ENCODE measurements at places on chromosomes 1 and 21.

- no peak for DNase-seq
Observed at GRCh38 chr1:176159993-176160392, 47.1 kb downstream of the COP1 start.

- DNase-seq = peak; percentile 48
Observed at GRCh38 chr1:44808938-44809917, 905 bp downstream of the BTBD19 start.

DNA sequence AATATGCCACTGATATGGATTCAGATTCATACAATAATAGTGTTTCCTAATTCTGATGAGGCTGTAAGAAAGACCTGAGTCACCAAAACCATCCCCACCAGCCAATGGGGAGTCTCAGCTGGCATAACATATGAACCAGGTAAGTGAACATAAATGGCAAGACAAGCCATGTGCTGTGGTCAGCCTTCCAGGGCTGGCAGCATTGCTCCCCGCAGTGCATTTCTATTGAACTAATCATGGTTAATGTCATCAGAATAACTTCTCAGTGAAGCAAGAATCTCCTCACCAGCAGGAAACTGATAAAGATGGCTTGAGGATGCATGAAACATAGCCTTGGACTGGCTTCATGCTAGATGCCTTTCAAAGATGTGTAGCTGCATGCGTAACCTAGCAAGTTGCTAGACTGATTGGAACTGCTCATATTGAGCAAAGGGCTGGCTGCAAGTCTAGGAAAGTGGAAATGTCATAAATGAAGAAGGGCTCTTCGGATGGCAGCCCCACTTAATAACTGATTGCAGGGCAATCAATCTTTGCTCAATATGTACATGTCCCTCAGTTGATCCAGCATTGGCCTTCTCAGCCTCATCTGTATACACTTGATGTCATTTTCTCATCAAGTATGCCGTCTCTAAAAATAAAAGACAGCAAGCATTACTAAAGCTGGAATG is 88.0 kb downstream of the NTNG1 start:
- no peak for DNase-seq

- DNase-seq = no peak
Observed at GRCh38 chr1:119984771-119985170, 84.7 kb downstream of the NOTCH2 start.

GRCh38 chr1:231862611-231863010 is 236.0 kb downstream of the DISC1 start:
- no peak for DNase-seq

DNA sequence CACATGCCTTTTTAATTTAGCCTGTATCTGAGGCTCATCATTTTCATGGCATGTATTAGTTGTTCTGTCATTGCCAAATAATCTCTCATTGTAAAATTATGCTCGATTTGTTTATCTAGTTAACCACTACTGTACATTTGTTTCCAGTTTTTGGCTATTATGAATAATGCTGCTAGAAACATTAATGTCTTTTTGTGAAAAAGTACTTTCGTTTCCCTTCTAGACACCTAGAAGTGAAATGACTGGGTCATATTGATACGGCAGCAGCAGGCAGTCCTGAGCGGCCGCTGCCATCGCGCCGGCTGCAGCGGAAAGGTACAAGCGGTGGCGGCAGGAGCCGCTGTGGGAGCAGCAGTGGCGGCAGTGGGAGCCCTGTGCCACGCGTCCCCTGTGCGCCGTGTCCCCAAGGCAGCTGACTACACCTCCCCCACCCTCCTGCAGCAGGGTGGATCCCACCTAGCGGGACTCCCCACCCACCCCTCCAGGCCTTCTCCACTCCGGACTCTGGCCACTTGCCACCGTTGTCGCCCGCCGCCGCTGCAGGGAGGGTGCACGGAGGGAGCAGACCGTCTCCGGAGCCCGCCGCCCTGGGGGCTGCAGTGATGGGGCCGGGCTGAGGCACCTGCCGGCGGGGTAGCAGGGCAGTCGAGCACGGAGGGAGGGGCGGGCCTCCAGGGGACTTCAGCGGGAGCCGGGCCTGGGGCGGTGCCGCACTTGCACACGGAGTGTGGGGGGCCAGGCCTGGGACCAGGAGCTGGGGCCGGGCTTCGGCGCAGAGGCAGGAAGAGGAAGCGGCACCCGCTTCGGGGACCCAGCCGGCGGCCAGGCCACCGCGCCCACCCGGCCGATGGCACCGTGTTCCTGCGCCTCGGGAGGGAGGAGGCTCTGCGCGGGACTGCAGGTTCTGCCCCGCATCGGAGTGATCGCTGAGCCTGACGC is 66.8 kb upstream of the RGS7 start:
- peak; percentile 77 for DNase-seq

- no peak for DNase-seq
Observed at GRCh38 chr1:221983444-221983843, 241.6 kb upstream of the DUSP10 start.

GRCh38 chr1:21496886-21497285 is 12.3 kb upstream of the ALPL start:
- no peak for DNase-seq

GRCh38 chr1:162329826-162330225 is 46.8 kb downstream of the SPATA46 start:
- peak; percentile 47 for DNase-seq

- peak; percentile 79 for DNase-seq
Observed at GRCh38 chr21:16587681-16588375, 858.0 kb downstream of the USP25 start.

GRCh38 chr1:6321205-6321604 is 60.3 kb upstream of the GPR153 start:
- no peak for DNase-seq

- no peak for DNase-seq
Observed at GRCh38 chr1:238302646-238303045, 411.9 kb upstream of the ZP4 start.

DNA sequence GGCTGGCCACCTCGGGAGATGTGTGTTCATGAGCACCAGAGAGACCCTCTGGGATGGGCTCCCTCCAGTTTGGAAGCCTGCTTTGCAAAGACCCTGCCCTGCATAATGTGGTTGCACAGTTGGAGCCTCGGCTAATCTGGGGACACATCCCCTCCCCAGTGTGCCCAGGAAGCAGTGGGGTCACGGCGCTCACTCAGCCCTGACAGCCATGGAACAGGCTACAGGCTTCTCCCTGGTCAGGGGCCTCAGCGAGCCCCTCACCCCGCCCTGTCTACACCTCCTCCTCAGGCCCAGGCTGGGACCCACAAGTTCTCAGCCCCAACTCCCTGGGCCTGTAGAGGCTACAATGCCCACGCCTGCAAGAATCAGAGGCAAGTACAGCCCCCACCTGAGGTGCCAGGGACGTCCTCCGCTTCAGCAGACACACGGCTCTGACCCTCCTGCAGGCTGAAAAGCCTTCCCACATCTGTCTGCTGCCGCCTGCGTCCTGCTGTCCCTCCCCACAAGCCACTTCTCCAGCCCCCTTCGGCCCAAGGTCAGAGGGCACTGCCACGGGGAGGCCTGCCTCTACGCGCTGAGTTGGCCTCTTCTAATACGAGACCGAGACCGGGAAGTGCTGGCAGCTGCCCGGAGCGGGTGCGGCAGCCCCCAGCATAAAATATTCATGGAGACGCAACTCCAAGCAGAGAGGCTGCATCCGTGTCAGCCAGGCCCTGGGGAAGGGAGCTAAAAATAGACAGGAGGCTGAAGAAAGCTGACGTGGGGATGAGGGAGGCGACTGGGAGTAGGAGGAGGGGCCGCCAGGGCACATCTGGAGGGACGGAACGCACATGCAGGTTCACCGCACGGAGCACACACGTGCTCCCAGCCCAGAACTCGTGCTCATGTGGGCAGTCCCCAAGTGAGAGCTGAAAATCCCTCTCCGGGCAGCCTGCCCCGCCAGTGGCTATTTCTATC is 15.2 kb upstream of the GPR153 start:
- DNase-seq = peak; percentile 93

DNA sequence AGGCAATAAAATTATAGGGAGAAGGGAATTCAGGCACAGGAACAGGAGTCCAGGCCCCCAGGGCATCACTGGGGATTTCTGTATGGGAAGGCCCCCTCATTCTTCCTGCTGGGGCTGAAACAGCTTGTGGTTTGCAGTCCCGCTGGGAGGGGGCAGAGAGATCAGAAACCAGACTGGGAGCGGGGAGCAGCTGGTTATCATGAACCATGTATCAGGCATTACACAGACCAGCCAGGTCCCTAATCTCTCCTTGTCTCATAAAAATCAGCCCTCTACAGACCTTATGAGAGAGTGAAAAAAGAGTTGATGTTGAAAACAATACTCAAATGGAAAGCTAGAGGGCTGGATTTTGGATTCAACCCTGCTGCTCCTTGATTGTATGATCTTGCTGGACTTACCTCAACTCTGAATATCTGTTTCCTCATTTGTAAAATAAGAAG is 93.4 kb upstream of the F3 start:
- DNase-seq = no peak

GRCh38 chr1:36529769-36530260 is 47.1 kb upstream of the CSF3R start:
- no peak for DNase-seq

DNA sequence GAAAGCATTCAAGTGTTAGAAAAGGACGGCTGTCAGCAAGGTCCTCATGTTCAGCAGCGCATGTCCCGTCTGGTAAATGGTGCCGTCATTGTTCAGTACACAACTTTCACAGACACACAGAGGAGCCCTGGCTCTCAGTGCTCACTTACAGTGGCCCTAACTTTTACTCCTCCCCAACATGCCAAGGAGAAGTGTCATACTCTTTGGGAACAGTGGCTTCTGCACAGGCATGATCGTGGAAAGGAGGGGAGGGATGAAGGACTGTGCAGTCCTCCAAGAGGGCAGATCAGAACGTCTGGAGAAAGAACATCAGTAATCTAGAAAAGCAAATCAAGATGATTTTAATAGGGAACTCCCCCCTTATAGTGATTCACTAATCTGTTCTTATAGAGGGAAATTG is 3.8 kb upstream of the GRHL3 start:
- DNase-seq = peak; percentile 40

GRCh38 chr1:66250478-66250877 is 283.5 kb upstream of the SGIP1 start:
- no peak for DNase-seq

- no peak for DNase-seq
Observed at GRCh38 chr1:25750923-25751605, 48.9 kb upstream of the SELENON start.

DNA sequence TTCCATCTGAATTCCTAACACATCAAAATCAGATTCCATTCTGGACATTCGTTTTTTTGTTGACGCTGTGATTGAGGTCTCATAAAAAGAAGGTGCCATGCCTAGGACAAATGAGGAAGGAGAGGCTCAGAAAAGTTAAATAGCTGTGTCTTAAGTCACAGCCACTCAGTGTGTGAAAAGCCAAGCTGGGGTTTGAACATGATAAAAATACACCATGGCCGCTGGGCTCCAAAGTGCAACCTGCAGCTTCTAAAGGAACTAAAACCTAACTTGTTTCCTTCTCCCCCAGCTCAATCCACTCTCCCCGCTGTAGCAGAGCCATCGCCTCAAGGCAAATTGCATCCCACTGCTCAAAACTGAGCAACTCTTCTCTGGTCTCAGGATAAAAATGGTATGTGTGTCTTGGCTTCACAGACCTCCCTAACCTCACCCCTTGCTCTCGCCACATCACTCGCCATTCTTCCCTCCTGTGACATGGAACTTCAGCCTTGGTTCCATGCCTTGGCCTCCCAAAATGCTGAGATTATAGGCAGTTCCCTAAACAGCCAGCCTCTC is 22.1 kb upstream of the FAM20B start:
- DNase-seq = no peak

GRCh38 chr1:154493276-154493675 is 8.7 kb upstream of the TDRD10 start:
- DNase-seq = no peak

DNA sequence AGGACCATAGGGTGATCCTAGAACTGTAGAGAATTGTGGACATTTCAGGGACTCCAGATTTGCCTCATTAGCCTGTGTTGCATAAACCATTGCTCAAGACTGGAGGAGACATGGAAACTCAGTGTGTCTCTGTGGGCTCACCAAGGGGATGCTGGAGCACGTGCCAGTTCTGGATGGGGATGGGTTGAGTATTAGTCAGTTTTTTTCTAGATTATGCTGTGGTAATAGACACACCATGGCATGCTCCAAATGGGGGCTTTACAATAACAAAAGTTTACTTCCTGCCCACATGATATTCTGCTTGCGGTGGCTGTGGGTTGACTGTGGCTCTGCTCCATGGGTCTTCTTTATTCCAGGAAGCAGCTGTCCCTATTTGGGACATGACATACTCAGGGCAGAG is 125.4 kb downstream of the FOXD2 start:
- DNase-seq = no peak

All from eye (tissue), 1 donor.